ENCODE measurements at places on chromosomes 1 and 21.

- DNase-seq: no peak
Observed at GRCh38 chr1:208019257-208019656, 108.3 kb upstream of the CD34 start.

DNA sequence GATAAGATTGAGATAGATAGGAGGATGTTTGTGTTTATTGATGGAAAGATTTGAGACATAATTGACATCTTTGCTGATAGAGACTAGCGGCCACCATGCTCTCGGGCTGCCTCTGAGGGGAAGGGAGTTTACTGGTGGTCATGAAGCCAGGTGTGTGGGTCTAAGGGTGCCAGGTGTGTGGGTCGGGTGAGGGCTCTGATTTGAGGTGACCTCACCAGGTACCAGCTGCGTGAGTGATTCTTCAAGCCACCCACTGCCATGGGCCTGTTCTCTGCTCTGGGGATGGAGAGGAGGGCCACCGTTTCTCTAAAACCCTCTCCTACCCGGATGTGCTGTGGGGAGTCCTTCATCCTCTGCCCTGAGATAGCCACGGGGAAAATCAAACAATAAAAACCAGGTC is 3.2 kb downstream of the UBASH3A start:
- no peak for DNase-seq

- no peak for DNase-seq
Observed at GRCh38 chr1:225660544-225660946, 7.6 kb upstream of the ENAH start.

DNA sequence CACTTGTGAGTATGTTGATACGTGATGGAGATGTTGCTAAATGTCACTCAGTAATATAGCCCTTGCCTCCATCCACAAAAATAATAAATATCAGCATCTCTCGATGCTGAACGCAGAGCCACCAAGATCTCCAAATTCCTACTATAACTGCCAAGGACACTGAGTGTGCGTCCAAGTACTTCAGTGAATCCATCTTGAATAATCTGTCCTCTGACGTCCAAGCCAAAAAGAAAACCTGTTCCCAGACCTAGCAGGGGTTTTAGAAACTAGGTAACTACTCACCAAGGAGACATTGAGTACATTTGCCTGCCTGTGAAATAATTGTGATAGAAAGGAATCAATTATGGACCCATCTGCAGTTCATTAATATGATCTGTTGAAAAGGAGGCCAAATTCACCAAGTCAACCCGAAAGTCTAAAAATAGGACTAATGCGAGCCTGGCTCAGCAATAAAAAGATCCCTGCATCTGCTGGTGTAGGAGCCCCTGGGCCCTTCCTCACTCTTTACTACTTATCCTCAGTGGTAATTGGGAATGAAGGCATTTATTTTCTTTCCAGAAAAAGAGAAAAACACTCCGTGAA is 226.9 kb upstream of the IRF2BP2 start:
- no peak for DNase-seq

GRCh38 chr1:145782272-145783099 is 41.4 kb downstream of the RNF115 start:
- DNase-seq: no peak

- no peak for DNase-seq
Observed at GRCh38 chr1:10361515-10361914, 37.3 kb upstream of the PGD start.

DNA sequence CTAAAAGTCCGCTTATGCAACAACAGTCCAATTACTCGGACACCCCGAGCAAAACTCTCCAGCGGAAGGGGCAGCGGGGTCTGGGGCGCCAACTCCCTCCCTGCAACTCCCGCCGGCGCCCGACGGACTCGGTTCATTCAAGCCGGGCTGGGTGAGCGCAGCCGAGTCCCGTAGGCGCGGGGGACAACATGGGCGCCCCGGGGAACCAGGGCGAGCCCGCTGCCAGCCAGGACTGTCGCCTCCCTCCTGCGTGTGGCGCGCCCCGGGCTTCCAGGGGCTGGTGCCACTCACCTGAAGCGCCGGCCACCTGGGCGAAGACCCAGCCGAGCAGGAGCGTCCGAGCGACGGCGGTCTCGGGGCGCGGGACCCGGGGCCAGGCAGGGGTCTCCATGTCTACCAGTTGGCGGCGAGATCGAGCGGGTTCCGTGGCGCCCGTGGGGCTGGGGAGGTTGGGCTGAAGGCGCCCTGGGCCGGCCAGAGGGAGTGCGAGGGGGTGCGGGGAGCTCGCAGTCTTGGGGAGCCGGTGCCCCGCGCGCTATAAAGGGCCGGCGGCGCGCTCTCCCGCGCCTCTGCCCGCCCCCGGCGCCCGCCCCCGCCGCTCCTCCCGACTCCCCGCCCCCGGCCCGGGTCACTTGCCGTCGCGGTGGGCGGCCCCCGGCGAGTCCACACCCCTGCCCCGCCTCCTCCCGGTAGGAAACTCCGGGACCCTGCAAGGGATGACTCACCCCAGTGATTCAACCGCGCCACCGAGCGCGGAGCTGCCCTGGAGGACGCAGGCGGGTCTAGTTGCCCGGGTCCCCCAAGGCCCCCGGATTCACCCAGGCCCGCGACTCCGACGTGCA is at the start of gene F3:
F3 (minus strand) TSS at position 514 of the 842 bp plus-strand sequence; CDS start at position 391, 123 bp downstream.
- peak; percentile 42 for DNase-seq

DNA sequence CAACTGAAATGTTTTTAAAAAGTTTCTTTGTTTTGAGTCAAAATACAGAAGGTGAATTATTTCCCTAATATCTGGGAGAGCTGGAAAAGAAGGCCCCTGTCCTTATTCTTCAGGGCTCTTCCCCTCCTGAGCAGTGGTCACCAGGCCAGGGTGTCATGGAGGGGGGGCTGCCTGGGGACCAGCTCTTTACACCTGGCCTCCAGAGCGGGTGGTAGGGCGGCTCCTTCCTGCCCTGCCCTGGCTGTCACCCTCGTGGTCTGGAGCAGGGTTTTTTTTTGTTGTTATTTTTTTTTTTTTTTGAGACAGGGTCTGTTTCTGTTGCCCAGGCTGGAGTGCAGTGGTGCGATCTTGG is 6.6 kb downstream of the SKI start:
- DNase-seq: no peak

DNA sequence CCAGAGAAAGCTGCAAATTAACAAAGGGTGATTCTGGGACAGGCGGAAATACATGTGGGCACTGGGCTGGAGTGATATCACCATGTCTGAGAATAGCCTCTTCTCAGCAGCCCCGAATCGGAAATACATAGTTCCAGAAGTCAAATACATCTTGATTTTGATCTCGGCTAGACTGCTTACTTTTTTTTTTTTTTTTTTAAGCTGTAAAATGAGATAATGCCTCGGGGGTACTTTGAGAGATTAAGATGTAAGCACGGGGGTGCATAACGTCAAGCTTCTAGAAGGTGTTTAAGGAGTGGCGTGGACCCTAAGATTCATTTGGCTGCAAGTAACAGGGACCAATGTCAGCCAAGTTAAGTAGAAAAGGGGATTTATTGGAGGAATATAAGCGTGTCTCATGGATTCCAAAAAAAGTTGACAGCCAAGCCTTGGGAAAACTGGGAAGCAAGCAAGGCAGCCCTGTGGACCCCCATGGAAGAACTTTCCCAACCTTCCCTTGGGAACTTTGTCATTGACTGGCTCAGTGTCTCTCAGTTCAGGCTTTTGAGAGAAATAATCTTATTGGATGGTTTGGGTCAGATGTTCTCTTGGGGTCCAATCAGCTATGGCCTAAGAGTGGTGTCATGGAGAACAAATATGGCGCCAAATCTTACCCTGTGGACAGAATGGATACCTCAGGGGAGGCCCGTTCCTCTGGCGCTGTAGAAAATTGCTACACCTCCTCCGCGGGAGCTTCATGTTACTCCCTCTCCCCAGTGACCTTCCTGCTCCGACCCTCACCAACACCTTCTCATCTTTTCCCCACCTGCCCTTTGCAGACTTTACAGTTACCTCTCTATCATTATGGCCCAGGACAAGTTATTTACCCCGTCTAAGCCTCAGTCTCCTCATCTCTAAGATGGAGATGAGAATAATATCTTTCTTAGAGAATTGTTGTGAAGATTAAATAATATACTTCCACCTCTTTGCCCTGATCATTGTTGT is 186.6 kb downstream of the KAZN start:
- DNase-seq: no peak

DNA sequence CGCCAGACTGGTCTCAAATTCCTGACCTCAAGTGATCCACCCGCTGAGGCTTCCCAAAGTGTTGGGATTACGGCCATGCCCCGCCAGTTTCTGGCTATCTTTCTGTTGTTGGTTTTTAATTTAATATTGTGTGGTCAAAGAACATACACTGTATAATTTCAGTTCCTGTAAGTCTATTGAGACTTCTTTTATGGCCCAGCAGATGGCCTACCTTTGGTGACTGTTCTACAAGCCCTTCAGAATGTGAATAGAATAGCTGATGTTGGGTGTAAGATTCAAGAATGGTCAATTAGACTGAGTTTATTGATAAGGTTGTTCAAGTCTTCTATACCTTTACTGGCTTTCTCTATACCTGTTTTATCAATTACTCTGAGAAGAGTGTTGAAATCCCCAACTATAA is 10.7 kb downstream of the HES2 start:
- no peak for DNase-seq

- no peak for DNase-seq
Observed at GRCh38 chr1:69221524-69221923, 346.2 kb upstream of the LRRC7 start.

DNA sequence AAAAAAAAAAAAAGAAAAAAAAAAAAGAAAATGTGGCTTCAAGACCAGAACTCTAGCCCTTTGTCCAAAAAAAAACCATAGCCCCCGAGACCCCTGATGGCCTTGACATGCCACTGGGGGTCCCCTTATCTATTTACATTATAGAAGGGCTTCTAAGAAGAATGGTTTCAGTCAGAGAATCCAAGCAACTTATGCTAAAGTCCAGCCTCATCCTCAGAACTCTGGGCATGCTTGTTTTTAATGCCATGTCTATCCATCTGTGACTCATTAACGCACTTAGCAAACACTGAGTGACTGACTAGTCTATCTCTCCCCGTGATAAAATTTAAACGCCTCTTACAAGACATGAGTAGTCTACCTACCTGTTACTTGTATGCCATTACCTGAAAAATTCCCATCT is 29.3 kb downstream of the ERG start:
- no peak for DNase-seq
